ENCODE measurements at places on chromosomes 1 and 21. TPM values are rescaled to one million over a fixed set of nuclear protein-coding genes. Genes with fewer than 3 reads are reported as not detected.

- DNase-seq: no peak
- no peak overlapping the region for H3K4me3 ChIP-seq
- no peaks in the 10 kb centered on the region for H3K36me3 ChIP-seq
- H3K4me1 ChIP-seq: no peaks in the 10 kb centered on the region
- H3K27ac ChIP-seq: no peak overlapping the region
These were observed 23.7 kb downstream of the SLC44A3 start for GRCh38 chr1:94843846-94844245.

THEMIS2 gene
- total RNA-seq: 8.6 TPM

DNA sequence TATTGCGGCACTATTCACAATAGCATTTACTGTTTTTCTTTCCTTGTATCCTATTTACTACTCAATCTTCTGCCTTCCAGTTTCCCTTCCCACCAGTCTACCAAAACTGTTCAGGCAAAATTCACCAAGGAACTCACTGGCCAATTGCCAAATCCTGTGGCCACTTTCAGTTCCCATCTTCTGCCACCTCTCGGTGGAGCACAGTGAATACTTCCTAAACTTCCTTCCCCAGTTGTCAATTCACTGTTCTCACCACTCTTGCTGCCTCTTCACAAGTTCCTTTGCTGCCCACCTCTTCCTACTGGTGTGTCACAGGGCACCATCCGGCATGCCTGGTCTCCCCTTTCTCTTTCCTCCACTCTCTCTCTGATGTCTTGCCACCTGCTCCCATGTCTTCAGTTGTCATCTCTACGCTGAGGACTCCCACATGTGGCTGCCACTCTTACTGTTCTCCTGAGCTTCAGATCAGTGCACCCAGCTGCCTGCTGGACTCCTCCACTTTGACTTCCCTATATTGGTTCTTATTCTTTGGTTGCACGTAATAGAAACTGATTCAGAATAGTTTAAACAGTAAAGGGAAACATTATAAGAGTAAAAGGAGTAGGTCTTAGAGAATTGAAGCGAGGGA is 114.4 kb downstream of the PIK3R3 start:
- H3K4me3 ChIP-seq: no peak overlapping the region
- H3K27ac ChIP-seq: no peak overlapping the region
- DNase-seq: no peak

DNA sequence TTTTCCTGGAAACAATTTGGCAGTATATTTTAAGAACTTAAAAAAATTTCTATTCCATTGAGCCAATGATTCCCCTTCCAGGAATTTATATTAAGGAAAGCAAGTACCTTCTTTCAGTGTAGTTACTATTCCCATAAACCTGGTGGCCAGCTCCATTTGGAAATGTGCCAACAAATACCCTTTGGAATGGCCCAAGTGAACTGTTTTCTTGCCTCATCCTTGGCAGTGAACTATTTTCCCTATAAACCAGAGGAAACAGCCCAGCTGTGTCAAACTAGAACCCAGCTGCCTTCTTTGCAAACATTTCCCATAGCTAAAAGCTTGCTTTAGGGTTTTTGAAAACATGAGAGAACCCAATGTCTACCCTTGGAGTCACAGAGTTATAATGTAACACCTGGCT is 496.9 kb downstream of the NEGR1 start:
- no peaks in the 10 kb centered on the region for H3K36me3 ChIP-seq
- H3K4me1 ChIP-seq: no peaks in the 10 kb centered on the region

AMY1B gene
- total RNA-seq: not detected

SYPL2 gene
- not detected for total RNA-seq

DNA sequence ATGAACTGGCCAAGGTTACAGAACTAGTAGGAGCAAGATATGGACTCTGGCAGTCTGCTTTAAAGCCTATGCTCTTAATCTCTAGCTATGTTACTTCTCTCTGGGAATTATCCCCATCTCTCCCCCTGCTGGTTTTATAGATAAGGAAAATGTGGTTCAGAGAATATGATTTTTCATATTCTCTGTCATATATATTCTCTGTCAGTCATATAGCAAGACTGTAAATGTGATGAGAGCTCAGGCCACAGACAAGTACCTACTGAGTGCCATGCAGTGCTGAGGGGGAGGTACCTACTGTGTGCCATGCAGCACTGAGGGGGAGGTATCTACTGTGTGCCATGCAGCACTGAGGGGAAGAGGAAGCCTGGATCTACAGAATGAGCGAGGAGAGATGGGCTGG is 220.3 kb upstream of the FGGY start:
- H3K36me3 ChIP-seq: no peaks in the 10 kb centered on the region
- peaks cover 30% of the 10 kb centered on the region for H3K27me3 ChIP-seq
- DNase-seq: no peak
